ENCODE measurements at places on chromosomes 5 and 9. TPM values are rescaled to one million over a fixed set of nuclear protein-coding genes. Genes with fewer than 3 reads are reported as not detected.

CYLC2 gene
- not detected for total RNA-seq

SMIM32 gene
- not detected for total RNA-seq

TPM2 gene
- 136 TPM for total RNA-seq

PAEP gene
- total RNA-seq = not detected

SLC27A6 gene
- not detected for total RNA-seq

Measured in naive thymus-derived CD4-positive, alpha-beta T cell (primary cell).